ENCODE measurements at places on chromosomes 6 and 20.

DNA sequence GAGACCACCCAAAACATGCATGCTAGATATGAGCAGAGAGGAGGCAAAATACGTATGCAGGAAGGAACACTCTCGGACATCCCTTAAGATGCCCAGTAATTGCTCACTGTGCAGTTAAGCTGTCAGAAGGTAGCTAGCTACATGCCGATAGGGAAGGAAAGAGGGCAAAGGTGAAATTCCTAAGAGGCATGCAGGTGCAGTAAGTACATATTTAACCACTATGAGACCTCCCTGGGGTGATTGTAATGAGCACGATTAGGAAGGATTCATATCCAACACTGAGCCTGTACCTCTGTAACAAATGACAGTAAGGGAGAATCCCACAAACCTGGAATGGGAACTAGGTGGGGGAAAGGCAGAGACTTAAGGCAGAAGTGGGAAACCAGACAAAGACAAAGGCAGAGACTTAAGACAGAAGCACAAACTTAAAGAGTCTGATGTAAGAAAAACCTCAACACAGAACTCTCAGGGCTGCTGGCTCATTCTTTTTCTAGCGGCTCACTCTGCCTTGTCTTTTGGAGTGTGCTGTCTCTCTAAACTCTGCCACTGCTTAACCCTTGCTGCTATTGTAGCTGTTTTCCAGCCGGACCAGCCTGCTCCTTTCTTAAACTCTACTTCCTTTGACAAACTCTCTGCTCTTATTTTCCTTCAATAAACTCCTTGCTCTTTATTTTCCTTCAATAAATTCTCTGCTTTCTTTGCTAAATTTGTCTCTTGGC is 148.1 kb downstream of the UBE3D start:
- no peaks in the 10 kb centered on the region for H3K36me3 ChIP-seq
- no peak overlapping the region for H3K4me3 ChIP-seq
- no peak for DNase-seq
- H3K27me3 ChIP-seq = no peaks in the 10 kb centered on the region
- no peak overlapping the region for H3K27ac ChIP-seq
- H3K4me1 ChIP-seq = no peaks in the 10 kb centered on the region

GRCh38 chr6:13241364-13241763 is 87.0 kb downstream of the TBC1D7 start:
- H3K27ac ChIP-seq = no peak overlapping the region
- no peak for DNase-seq
- H3K27me3 ChIP-seq = no peaks in the 10 kb centered on the region
- no peaks in the 10 kb centered on the region for H3K36me3 ChIP-seq
- H3K4me1 ChIP-seq = no peaks in the 10 kb centered on the region

GRCh38 chr20:5072756-5073659 is 46.8 kb downstream of the PCNA start:
- H3K36me3 ChIP-seq = no peaks in the 10 kb centered on the region
- no peak for DNase-seq
- peak overlapping the region; percentile 52 for H3K27ac ChIP-seq
- peaks cover 38% of the 10 kb centered on the region for H3K4me1 ChIP-seq

DNA sequence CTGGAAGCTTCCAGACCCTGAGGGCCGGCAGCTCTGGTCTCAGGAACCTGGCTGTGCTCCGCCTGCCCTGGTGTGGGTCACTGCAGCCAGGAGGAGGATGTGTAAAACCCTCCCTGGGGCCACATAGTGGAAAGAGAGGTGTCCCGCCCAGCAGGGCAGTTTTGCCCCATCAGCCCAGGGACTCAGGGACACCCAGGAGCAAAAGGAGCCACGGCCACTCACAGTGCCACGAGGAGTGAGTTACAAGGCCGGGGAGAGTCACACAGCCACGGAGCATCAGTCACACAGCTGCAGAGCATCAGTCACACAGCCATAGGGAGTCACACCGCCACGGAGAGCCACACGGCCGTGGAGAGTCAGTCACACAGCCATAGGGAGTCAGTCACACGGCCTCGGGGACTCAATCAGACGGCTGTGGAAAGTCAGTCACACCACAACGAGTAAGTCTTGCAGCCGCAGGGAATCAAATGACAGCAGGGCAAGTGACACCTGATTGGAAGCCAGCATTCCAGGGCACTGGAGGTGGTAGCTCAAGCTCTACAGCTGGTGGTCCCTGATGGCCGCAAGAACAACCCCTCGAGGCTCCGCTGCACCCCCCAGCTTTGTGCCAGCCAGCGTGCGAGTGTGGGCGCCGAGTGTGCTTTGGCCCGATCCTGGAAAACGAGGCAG is 60.9 kb downstream of the DLL1 start:
- H3K27me3 ChIP-seq = no peaks in the 10 kb centered on the region
- no peak for DNase-seq
- H3K36me3 ChIP-seq = no peaks in the 10 kb centered on the region
- H3K27ac ChIP-seq = no peak overlapping the region
- H3K4me1 ChIP-seq = no peaks in the 10 kb centered on the region

DNA sequence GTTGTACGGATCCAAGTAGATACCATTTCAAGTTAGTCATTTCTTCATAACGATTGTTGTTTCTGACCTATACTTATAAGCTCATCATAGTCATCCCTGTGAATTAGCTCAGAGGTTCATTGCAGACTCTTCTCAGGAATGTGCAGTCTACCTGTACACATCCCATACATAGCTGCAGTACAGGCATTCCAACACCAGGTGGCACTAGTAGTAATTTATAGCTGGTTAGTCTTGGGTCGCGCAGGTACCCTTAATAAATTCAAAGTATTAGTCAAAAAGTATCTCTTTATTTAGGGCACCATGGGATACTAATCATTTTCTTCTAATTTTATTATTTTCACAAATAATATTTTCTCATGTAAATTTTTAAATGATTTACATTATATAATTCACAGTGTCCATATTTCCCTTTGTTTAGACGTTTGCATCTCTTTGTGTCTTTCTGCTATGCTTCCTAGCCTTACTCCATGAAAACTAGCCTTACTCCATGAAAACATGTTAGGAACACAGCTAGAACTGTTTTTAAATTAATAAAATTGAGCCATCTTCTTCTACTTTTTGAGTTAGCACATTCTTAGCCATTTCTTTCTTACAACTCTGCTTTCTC is 128.6 kb upstream of the FAM83B start:
- no peak overlapping the region for H3K4me3 ChIP-seq
- no peaks in the 10 kb centered on the region for H3K36me3 ChIP-seq
- peak; percentile 59 for DNase-seq
- H3K4me1 ChIP-seq = no peaks in the 10 kb centered on the region

GRCh38 chr6:53751417-53751816 is 43.4 kb upstream of the LRRC1 start:
- no peak for DNase-seq
- no peak overlapping the region for H3K4me3 ChIP-seq
- no peak overlapping the region for H3K27ac ChIP-seq
- H3K4me1 ChIP-seq = no peaks in the 10 kb centered on the region
- H3K27me3 ChIP-seq = peaks cover 4% of the 10 kb centered on the region

DNA sequence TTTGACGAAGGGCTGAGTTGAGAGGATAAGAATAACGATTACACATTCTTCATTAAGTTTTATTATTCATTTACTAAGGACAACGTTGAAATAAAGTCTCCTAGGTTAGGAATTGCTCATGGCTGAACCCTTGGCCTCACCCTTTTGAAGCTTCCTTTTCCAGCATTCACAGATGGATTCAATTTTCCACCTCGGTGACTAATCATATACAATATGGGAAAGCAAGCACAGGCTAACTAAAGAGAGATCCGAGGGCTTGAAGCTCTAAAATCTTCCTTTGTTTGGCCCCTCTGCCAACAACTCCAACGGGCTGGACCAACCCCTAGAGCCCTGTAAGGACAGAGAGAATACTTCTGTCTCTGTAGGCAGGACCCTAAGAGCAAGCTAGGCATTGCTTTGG is 159.5 kb downstream of the SOD2 start:
- DNase-seq = no peak
- peaks cover 4% of the 10 kb centered on the region for H3K27me3 ChIP-seq
- no peaks in the 10 kb centered on the region for H3K36me3 ChIP-seq

- no peak overlapping the region for H3K27ac ChIP-seq
- no peak overlapping the region for H3K4me3 ChIP-seq
These were observed 90.6 kb upstream of the NAA20 start for GRCh38 chr20:19926591-19926990.

GRCh38 chr6:47854971-47855370 is 73.1 kb downstream of the OPN5 start:
- no peaks in the 10 kb centered on the region for H3K36me3 ChIP-seq
- DNase-seq = no peak
- H3K4me3 ChIP-seq = no peak overlapping the region
- H3K27me3 ChIP-seq = peaks cover 9% of the 10 kb centered on the region

GRCh38 chr6:90893400-90893799 is 306.5 kb upstream of the MAP3K7 start:
- no peak overlapping the region for H3K4me3 ChIP-seq
- peaks cover 2% of the 10 kb centered on the region for H3K27me3 ChIP-seq
- no peak overlapping the region for H3K27ac ChIP-seq

DNA sequence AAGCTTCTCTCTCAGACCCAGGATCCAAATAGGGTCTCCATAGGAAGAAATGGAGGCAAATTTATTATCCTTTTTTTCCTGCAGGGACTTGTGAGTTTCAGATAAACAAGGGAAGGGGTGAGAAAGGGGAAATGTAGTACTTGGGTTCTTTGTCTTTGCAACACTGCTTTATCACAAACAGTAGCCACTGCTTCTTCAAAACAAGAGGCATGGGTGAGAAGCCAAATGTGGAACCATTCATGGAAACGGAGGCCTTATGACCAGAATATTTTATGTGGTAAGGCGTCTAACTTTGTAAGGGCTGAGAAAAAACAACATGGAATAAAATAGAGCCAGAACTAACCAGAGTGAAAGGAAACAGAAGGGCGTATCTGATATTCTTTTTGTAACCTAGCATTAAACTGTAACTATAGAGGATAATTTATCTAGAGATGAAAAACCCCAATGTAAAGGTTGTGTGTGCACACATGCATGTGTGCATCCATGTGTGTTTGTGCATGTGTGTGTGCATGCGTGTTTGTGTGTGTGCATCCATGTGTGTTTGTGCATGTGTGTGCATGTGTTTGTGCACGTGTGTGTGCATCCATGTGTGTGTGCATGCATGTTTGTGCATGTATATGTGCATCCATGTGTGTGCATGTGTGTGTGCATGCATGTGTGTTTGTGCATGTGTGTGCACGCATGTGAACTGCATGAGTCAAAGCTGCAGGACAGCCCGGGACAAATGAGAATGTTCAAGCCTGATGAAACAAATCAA is 143.3 kb upstream of the SMLR1 start:
- H3K27ac ChIP-seq = no peak overlapping the region
- no peak for DNase-seq
- H3K36me3 ChIP-seq = peaks cover 2% of the 10 kb centered on the region
- H3K4me1 ChIP-seq = no peaks in the 10 kb centered on the region
- H3K27me3 ChIP-seq = peaks cover 6% of the 10 kb centered on the region

- peaks cover 29% of the 10 kb centered on the region for H3K27me3 ChIP-seq
- peaks cover 15% of the 10 kb centered on the region for H3K4me1 ChIP-seq
- H3K27ac ChIP-seq = no peak overlapping the region
- no peak for DNase-seq
These were observed 34.4 kb upstream of the ZFAND3 start for GRCh38 chr6:37785002-37785662.

GRCh38 chr6:1129131-1129530 is 182.8 kb upstream of the FOXQ1 start:
- H3K27me3 ChIP-seq = peaks cover 11% of the 10 kb centered on the region
- H3K27ac ChIP-seq = no peak overlapping the region
- no peaks in the 10 kb centered on the region for H3K4me1 ChIP-seq
- H3K4me3 ChIP-seq = no peak overlapping the region

- no peaks in the 10 kb centered on the region for H3K36me3 ChIP-seq
- DNase-seq = no peak
- no peaks in the 10 kb centered on the region for H3K27me3 ChIP-seq
These were observed 26.6 kb upstream of the PCMTD2 start for GRCh38 chr20:64228751-64229506.

GRCh38 chr6:168369786-168370185 is 50.2 kb upstream of the DACT2 start:
- no peak for DNase-seq
- no peaks in the 10 kb centered on the region for H3K36me3 ChIP-seq
- H3K27ac ChIP-seq = no peak overlapping the region
- peaks cover 4% of the 10 kb centered on the region for H3K4me1 ChIP-seq

DNA sequence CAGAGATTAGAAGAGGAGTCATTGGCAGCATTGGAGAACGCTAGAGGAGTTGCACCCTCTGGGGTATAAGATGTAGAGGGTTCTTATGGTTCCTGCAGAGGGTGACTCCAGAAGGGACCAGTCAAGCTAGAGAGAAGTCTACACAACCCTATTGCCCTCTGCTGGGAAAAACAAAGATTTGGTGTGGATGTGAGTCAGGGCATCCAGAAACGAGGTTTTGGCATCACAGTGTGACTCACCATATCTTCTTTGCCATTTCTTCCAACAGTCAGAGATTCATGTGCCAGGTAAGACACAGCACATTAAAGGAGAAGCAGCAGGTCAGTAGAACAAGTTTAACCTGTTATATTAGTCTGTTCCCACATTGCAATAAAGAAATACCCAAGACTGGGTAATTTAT is 598.8 kb downstream of the MAFB start:
- no peaks in the 10 kb centered on the region for H3K27me3 ChIP-seq
- no peak for DNase-seq
- H3K4me3 ChIP-seq = no peak overlapping the region
- H3K4me1 ChIP-seq = no peaks in the 10 kb centered on the region
- H3K27ac ChIP-seq = no peak overlapping the region
- no peaks in the 10 kb centered on the region for H3K36me3 ChIP-seq
